ENCODE measurements at places on chromosomes 2 and 18. TPM values are rescaled to one million over a fixed set of nuclear protein-coding genes. Genes with fewer than 3 reads are reported as not detected.

DNA sequence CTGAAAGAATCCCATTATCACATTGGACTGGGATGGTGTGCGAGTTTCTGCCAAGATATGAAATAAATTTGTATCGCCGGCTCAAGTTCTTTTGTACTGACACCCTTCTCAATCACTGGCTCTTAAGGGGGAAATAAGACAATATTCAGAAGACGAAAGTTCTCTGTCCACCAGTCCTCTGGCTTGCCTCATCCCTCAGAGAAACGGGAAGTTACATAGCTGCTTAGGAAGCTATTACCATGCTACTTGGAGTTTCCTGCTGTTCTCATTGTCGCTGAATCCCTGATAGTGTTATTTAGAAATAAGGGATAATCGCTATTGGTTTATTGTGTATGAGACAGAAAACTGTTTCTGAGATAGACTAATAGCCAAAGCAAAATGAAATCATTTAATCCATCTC is 205.0 kb upstream of the ZNF521 start:
- no peak for DNase-seq

DNA sequence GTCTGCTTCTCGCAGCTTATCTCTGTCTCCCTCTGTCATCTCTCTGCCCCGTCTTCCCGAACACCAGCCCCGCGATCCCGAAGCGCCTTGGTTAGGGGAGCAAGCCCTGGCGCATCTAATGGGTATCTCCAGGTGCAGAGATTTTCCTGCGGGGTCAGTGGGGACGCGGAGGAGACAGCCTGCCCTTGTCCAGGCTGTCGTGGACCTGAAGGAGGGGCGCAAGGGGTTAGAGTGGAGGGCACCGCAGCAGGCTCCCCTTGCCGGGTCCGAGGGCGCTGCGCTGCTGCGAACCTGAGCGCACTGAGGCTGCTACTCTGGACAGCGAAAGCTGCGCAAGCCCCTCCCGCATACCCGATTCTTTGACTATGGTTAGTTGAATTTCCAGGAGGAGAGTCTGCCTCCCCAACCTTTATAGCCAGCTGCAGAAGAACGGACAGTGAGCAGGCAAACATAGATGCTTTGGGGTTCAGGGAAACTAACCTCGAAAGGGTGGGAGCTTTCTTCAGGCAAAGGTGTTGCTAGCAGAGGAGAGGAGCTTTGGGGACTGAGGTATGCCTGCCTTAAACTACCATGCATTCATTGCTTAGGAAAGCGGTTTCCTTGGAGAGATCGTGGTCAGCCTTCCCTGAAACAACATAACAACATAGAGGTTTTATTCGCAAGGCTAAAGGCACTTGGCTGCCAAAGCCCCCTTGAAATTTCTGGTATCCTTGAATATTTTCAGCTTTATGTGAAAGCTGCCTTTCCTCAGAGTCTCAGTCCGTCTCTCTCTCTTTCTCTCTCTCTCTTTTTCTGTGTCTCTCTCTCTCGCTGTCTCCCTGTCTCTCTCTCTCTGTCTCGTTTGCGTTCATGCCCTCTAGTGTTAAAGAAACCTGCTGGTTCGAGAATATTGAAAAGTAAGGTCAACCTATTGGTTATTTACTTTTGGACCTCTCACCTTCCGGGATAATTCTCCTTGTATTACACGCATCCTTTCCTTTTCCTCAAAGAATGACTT is 1.6 kb downstream of the GALNT13 start:
- DNase-seq, result no peak

- DNase-seq, result peak; percentile 68
These were observed 40.9 kb downstream of the TGOLN2 start for GRCh38 chr2:85286918-85287317.

- DNase-seq, result no peak
These were observed 100.9 kb upstream of the SERTAD2 start for GRCh38 chr2:64754570-64754969.

DNA sequence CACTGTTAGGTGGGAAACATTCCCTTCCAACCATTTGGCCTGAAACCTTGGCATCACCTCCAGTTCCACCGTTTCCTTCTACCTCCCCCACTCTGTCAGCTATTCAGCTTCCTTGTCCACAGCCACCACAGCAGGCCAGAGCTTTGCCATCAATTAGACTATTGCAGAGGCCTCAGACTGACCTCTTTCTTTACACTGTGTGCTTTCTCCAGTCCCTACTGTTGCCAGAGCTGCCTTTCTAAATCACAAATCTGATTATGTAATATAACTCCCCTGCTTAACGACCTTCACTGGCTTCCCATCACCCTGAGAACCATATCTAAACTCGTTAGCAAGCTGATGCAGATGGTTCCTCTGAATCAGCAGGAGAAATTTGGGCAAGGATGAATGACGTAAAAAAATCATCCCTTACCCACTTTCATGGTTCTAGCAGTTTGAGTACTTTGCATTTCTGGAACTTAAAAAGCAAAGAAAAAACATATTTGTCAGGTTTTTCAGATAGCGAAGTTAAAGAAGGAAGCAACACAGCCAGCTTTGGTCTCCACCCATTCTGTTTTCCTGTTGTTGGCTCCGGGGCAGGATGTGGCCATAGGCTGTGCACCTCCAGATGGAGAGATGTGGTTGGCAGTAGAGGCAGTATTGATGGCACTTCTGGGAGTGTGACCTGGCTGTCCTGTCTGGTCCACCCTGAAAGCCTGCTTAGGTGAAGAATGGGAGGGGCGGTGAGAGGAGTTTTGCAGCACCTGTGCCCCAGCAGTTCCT is 422.1 kb downstream of the PARD3B start:
- DNase-seq, result peak; percentile 91

Gene LYG2
- not detected for total RNA-seq

GRCh38 chr18:54973046-54973445 is 13.8 kb upstream of the CCDC68 start:
- no peak for DNase-seq

DNA sequence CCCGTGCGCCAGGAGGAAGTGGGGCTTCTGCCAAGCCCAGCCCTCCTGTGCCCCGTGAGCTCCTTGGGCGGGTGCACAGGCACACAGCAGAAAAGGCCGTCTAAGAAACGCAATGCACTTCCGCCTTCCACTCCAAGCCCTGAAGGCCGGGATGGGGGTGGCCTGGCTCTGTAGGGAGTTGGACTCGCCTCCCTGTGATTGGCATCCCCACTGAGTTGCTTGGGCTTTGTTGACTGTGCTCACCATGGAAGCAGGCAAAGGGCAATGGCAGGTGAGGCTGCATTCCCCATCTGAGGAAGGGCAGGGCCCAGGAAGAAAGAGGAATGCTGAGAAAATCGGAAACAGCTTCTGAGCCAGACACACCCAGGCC is 66.8 kb downstream of the CRACDL start:
- peak; percentile 49 for DNase-seq

Gene CCDC85A
- not detected for total RNA-seq

DNA sequence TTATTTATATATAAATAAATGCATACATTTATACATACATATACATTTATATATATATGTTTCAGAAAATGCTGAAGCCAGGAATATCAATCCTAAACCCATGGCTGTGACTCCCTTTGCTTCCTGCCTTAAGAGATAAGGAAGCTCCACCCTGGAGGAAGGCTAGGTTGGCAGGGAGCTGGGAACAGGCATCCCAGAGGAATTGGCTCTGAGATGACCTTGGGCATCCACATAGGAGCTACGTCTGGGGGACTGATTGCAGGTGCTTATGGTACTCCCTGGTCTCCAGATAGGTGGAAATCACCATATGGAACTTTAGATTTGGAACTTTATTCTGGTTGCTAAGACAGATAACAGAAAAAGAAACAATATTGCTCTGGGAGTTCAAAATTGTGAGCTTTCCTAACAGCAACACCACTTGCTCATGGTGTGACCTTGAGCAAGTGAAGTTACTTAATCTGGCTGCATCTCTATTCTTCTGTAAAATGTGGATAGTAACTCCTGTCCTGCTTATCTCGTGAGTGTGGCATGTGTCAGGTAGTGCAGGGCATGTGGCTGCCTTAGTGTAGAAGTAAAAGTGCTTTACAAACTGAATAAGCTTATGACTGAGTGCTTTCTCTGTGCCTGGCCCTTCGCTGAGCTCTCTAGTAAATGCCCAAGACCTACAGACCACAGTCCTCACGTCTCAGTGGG is 341.0 kb downstream of the MEIS1 start:
- DNase-seq, result no peak

Gene IL1RL1
- 0.84 TPM for total RNA-seq

- no peak for DNase-seq
These were observed 96.2 kb downstream of the NCK2 start for GRCh38 chr2:105840933-105841332.

GRCh38 chr2:81260320-81260719 is 955.8 kb upstream of the LRRTM1 start:
- DNase-seq, result no peak

DNA sequence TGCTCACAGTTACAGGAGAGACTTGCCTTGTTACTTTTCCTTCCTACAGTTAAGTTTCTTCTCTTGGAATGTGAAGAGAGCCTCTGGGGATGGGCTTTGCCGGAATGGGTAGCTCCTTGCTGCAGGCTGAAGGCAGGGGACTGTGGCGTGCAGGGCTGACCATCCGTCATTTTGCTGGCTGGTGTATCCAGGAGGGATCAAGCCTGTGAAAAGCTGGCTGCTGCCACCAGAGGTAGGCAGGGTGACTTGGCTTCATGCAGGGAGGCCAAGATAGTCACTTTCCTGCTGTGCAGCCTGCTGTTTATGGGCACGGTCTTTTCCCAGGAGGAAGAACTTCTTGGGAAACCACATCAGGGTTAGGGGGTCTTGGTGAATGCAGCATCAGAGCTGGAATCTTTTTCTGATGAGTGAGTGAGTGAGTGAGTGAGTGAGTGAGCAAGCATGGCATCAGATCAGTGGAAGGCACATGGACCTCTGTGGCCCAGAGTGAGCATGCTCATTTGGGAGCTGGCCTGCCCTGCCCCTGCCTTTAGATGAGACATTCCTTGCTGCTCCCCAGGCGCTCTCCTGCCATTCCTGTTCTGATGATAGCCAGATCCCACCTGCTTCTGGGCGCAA is 33.0 kb downstream of the FHOD3 start:
- no peak for DNase-seq

DNA sequence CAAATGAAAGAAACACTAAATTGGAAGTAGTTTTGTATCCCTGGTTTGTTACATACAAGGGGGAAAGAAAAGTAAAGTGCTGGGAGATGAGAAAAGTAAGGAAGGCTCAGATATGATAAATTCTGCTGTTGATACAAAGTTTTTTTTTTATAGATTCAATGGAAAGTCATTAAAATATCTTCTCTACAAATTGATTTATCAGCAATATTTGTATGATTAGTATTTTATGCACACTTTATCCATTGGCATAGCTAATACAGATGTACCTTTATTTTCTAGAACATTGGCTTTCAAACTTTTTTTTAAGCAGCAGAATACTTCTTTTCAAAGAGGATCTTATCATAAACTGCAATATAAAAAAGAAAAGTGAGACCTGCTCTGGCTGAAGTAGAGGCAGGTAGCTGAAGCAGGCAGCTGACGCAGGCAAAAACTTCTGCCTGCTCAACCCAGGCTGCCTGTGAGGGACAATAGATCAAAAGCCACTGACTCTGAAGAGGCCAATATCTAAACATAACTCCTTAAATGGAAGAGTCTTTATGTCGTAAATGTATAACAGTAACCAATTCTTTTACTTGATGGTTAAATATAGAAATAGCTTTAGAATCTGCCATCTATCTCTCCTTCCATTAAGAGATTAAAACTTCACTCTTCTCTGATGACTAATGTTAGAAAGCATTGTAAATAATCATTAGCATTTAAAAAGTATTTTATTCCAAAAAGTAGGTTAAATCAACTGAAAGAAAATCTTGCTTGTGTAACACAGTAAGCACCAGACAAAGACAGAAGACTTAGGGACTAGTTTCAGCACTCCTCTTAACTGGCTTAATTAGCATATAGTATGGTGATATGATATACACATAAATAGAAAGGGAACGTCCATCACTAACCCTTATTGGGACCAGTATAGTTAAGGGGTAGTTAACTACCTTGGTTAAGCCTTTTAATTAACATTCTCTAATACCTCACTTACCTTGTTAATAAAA is 174.2 kb downstream of the SLC39A10 start:
- no peak for DNase-seq

DNA sequence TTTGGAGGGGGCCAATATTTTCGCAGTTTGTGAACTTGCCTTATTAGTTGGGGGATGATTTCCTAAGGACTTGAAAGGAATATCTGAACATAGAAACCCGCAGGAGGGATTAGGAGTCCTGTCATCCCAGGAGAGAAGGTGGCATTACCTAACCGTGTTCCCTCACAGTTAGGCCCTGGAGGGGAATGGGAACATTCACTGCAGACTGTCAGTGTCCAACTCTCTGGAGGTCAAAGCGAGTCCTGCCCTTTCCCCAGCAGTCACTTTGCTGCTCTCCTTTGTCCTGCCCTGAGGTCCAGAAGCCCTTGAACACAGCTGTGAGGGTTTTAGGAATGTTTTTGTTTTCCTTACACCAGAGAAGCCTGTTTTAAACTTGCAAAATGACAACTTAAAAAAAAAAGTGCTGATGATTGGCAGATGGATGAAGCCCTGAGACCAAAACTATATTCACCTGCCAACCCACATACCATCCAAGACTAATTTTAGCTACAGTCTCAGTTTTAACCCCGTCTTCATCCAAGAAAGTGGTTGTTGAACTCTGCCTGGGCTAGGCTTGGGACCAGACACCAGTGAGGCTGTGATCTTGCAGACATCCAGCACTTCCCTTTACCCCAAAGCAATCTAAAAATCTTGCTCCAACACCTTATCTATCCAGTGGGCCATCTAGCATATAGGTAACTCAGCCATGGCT is 90.5 kb upstream of the MEX3C start:
- no peak for DNase-seq

DNA sequence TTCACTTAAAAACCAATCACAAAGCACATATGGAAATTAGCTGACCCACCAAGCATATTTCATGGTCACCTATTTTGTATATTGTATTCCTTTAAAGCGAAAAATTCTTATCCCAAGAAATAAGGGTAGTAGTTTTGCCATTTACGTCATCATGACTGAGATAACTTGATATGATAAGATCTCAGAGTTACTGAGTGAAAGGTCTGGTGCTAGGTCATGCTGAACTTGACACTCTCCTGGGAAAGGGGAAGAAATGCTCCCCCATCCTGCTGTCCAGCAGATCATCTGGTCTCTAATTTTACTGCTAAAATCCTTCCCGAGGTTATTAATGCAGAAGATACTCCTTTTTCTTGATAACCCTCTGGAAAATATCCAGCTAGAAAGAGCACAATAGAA is 78.3 kb downstream of the BCL2 start:
- no peak for DNase-seq

DNA sequence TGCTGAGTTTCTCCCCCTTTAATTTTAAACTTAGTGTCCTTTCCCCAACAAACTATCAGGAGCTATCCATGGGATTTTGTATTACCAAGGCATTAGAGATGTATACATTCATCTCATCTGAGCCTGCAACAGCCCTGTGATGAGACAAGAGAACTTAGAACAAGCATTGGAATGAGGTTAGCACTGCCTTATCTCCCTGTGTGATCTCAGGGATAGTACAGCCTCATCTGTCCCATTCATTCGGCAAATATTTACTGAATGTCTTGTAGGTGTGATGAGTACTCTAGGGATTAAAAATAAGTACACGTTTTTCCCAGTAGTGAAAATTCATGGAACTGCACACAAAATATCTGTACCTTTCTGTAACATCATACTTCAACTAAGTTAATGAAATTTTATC is 45.6 kb downstream of the PAIP2B start:
- no peak for DNase-seq

Gene FAM110C
- 0.47 TPM for total RNA-seq

Measured in activated CD4-positive, alpha-beta T cell treated with anti-CD3 and anti-CD28 coated beads, Interleukin-2, amount 10 ng/mL, durations not matched to agents 24 days and 14 days (primary cell).